Mesothelial cell of epicardium (in vitro differentiated cells): ENCODE measurements at places on chromosomes 2 and 18. TPM values are rescaled to one million over a fixed set of nuclear protein-coding genes. Genes with fewer than 3 reads are reported as not detected.
A peak's percentile ranks its signal among the peaks of the same experiment; 100 is the strongest.

DNA sequence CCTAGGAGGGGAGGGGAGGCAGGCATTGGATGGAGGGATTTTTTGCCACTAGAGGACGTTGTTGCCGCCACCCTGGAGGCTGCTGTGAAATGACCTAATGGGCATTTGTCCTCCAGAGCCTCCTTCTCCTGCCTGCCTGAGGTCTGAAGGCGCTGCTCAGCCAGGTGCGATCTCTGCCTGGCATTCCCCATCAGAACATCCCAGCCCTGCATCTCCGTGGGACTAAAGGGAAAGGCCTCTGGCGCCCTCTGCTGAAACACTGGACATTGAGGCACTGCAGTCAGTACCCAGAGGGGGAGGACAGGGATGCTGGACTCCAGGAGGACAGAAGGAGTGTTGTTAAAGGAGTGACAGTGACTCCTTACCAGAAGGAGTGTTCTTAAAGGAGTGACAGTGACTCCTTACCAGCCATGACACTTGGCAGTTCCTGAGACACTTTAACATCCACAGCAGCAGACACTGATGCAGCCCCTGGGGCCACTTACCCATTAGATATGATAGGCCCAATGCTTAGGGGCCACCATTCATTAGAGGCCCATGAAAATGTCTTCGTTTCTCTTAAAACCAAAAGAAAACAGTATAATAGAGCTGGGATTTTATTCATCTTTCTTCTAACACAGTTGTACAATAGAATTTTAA lies 17.0 kb downstream of the THNSL2 start:
- H3K27me3 ChIP-seq, result no peaks in the 10 kb centered on the region
- peak; percentile 42 for DNase-seq
- peaks cover 10% of the 10 kb centered on the region for H3K4me1 ChIP-seq

- H3K27ac ChIP-seq, result no peak overlapping the region
- H3K4me1 ChIP-seq, result peaks cover 19% of the 10 kb centered on the region
- no peak overlapping the region for H3K4me3 ChIP-seq
- H3K36me3 ChIP-seq, result no peaks in the 10 kb centered on the region
These were observed 6.7 kb upstream of the CTDSP1 start for GRCh38 chr2:218392891-218393462.

ANKRD62 gene
- total RNA-seq, result not detected in 3 replicates

SRD5A2 gene
- total RNA-seq, result not detected in 3 replicates

DNA sequence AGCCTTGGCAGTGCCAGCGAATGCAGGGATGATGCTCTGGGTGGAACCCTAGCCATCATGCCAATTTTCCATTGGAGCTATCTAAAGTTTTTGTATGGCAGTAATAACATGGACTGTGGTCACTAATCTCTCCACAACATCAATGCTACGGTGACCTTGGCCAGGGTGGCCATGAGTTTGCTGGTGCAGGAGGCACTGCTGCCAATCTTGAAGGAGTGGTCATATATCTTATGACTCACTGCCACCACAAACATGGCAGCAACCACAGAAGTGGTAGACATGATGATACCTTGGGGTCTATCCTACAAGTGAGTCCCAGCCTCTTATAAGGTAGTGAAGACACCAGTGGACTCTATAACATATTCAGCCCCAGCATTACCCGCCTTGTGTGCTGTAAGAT lies 104.6 kb downstream of the EVA1A start:
- no peak for DNase-seq
- peaks cover 12% of the 10 kb centered on the region for H3K4me1 ChIP-seq
- no peaks in the 10 kb centered on the region for H3K36me3 ChIP-seq
- H3K27me3 ChIP-seq, result no peaks in the 10 kb centered on the region
- no peak overlapping the region for H3K4me3 ChIP-seq
- H3K27ac ChIP-seq, result no peak overlapping the region

- no peak overlapping the region for H3K4me3 ChIP-seq
- H3K4me1 ChIP-seq, result peaks cover 4% of the 10 kb centered on the region
- H3K27ac ChIP-seq, result no peak overlapping the region
- H3K27me3 ChIP-seq, result peaks cover 10% of the 10 kb centered on the region
- no peak for DNase-seq
- H3K36me3 ChIP-seq, result no peaks in the 10 kb centered on the region
These were observed 446.8 kb upstream of the MYT1L start for GRCh38 chr2:2777876-2778275.

GRCh38 chr2:165743442-165743841 lies 50.6 kb downstream of the GALNT3 start:
- H3K27me3 ChIP-seq, result no peaks in the 10 kb centered on the region
- H3K4me1 ChIP-seq, result peaks cover 4% of the 10 kb centered on the region
- no peak overlapping the region for H3K27ac ChIP-seq
- no peak overlapping the region for H3K4me3 ChIP-seq
- peaks cover 3% of the 10 kb centered on the region for H3K36me3 ChIP-seq
- no peak for DNase-seq

- H3K4me1 ChIP-seq, result peaks cover 25% of the 10 kb centered on the region
- H3K27me3 ChIP-seq, result no peaks in the 10 kb centered on the region
- no peak overlapping the region for H3K4me3 ChIP-seq
- peak overlapping the region; percentile 91 for H3K27ac ChIP-seq
- DNase-seq, result peak; percentile 43
These were observed 40.3 kb downstream of the LHCGR start for GRCh38 chr2:48715042-48715899.

DNA sequence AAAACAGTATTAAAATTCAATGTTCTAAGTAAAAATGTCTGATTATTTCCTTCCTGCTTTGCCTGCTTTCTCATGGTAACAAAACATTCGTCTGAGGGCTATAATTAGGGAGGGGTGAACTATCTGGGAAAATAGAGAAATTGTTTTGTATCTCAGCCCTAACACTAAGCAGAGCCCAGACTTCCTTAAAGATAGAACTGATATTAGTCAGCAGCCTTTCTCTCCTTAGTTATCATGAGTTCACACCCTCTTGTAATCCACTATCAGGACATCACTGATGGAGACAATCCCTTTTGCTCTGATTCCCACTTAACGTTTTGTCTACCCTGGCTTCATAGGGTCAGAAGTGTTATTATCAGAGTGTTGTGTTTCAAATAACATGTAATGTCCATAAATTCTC lies 701.1 kb upstream of the ZEB2 start:
- H3K27me3 ChIP-seq, result no peaks in the 10 kb centered on the region
- peaks cover 5% of the 10 kb centered on the region for H3K4me1 ChIP-seq
- H3K36me3 ChIP-seq, result peaks cover 2% of the 10 kb centered on the region
- H3K4me3 ChIP-seq, result no peak overlapping the region

NT5C1B gene
- total RNA-seq, result 0.29 TPM in 1 of 3 replicates, not detected in the others

DNA sequence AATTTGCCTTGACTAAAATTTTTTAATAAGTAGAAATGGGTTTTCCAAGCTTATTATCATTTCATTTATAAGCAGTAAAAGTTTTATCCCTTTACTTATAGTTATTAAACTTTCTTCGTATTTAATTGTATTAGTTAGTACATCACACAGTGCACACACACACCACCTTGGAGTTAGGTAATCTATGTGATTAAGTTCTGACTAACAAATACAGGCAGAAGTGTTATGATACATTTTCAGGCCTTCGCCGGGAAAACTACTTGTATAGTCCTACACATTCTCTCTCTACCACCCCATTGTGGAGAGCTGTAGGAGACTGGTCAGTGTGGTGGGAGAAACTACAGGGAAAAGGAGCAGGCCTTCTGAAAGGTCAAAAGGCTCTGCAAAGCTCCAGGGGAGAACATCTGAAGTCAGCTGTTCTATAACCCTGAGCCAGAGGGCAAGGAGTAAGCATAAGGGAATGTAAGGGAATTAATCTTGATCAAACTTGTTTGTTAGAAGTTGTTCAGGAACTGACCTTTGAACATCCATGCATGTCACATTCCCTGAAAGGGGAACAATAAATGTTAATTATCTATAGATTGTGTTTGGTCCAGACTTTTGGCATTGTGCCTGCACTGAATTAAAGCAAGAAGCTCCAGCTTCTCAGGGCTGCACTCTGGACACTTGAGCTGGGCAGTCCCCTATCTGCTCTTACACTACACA lies 231.7 kb downstream of the FSIP2 start:
- no peaks in the 10 kb centered on the region for H3K27me3 ChIP-seq
- peaks cover 6% of the 10 kb centered on the region for H3K36me3 ChIP-seq
- DNase-seq, result no peak
- no peak overlapping the region for H3K4me3 ChIP-seq
- H3K27ac ChIP-seq, result no peak overlapping the region

DNER gene
- not detected in 3 replicates for total RNA-seq

LBX2 gene
- 0.86 to 1.1 TPM (median 0.89 TPM) in 3 replicates for total RNA-seq

NR4A2 gene
- 1.6 to 2.1 TPM (median 1.7 TPM) in 3 replicates for total RNA-seq

IFT172 gene
- 60.6 to 68.0 TPM (median 63.0 TPM) in 3 replicates for total RNA-seq

- no peak overlapping the region for H3K4me3 ChIP-seq
- no peak for DNase-seq
- no peaks in the 10 kb centered on the region for H3K36me3 ChIP-seq
- no peaks in the 10 kb centered on the region for H3K4me1 ChIP-seq
These were observed 1485.7 kb upstream of the PIK3C3 start for GRCh38 chr18:40469316-40469715.

FAM110C gene
- total RNA-seq, result 6.4 to 9.7 TPM (median 7.8 TPM) in 3 replicates

DNA sequence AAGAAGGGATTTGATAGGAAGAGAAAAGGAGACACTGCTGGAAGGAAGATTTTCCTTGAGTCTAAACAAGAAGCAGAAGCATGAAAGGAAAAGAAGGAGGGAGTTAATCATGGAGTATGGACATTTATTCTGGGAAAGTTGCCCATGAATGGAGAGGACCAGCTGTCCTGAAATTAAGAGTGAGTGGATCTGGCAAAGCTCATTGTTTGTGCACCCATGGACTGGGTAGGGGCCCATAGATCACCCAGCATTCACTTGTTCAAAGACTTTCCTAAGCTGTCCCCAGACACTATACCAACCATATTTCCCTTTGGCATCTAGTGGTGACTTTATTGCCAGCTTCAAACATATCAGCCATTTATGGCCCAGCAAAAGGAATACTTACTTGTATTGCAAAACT lies 422.7 kb downstream of the FBXO15 start:
- no peaks in the 10 kb centered on the region for H3K36me3 ChIP-seq
- no peak overlapping the region for H3K4me3 ChIP-seq
- H3K27ac ChIP-seq, result no peak overlapping the region
- no peaks in the 10 kb centered on the region for H3K4me1 ChIP-seq

TUBA3E gene
- not detected in 3 replicates for total RNA-seq

NTSR2 gene
- not detected in 3 replicates for total RNA-seq

CYBRD1 gene
- 44.6 to 47.7 TPM (median 46.7 TPM) in 3 replicates for total RNA-seq

GRCh38 chr2:54526226-54526879 lies 70.2 kb downstream of the SPTBN1 start:
- no peak overlapping the region for H3K4me3 ChIP-seq
- no peaks in the 10 kb centered on the region for H3K27me3 ChIP-seq
- peaks cover 37% of the 10 kb centered on the region for H3K36me3 ChIP-seq
- DNase-seq, result no peak
- H3K27ac ChIP-seq, result no peak overlapping the region

DNA sequence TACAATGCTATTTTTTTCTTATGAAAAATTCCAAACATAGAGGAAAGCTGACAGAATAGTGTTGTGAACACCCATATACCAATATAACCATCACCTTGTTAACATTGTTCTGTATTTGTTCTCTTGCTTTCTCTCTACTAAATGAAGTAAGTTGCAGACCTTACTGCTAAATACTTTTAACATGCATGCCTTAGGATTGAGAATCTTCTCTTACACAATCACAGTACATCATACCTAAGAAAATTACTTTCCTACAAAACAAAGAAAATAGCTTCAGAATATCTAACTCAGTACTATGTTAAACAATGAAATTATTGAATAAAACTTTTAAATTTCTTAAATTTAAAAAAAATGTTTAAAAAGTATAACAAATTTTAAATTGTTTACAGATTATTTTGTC lies 136.5 kb downstream of the UBR3 start:
- no peak overlapping the region for H3K4me3 ChIP-seq
- DNase-seq, result no peak
- no peaks in the 10 kb centered on the region for H3K27me3 ChIP-seq
- peaks cover 32% of the 10 kb centered on the region for H3K36me3 ChIP-seq
- H3K4me1 ChIP-seq, result peaks cover 10% of the 10 kb centered on the region
- no peak overlapping the region for H3K27ac ChIP-seq

DNA sequence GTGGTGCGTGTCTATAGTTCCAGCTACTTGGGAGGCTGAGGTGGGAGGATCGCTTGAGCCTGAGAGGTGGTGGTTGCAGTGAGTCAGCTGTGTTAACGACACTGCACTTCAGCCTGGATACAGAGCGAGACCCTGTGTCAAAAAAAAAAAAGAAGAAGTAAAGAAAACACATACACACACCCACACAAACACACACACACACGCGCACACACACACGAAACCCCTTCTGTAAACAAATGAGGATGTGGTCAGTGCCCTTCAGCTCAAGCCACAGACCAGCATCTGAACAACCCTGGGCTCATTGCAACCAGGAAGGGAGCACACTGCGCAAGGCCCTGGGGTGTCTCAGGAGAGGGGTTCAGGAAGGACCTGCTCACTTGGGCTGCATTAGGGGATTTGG lies 47.9 kb upstream of the KCNF1 start:
- no peak for DNase-seq
- H3K4me1 ChIP-seq, result peaks cover 11% of the 10 kb centered on the region
- H3K27ac ChIP-seq, result no peak overlapping the region
- peaks cover 27% of the 10 kb centered on the region for H3K27me3 ChIP-seq

DNA sequence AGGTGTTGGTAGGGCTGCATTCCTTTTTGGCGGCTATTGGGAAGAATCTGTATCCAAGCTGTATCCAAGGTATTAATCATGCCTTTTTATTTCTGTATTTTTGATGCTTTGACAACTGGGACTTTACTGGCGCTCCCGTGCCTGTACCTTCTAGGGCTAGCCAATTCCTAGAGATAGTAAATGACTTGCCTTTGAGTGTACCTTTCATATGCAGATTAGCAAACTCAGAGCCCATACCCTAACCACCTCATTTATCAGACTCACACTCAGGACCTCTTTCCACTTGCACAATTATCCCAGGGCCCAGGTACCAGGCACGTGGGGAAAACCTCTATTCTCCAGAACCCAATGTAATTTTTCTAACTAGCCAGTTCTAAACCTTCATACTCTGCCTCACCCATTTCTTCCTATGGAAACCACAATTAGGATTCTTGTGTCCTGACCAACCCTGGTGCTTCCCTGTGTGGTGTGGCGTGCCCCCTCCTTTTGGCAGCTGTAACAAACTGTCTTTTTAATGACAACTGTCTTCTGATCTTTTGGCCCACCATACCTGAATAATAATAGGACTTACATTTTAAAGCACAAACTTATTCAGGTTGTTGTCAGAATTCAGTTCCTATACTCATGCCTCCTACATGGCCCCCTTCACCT lies 65.8 kb upstream of the PNPT1 start:
- H3K36me3 ChIP-seq, result no peaks in the 10 kb centered on the region
- H3K4me3 ChIP-seq, result no peak overlapping the region
- H3K27me3 ChIP-seq, result no peaks in the 10 kb centered on the region
- H3K27ac ChIP-seq, result no peak overlapping the region
- H3K4me1 ChIP-seq, result peaks cover 20% of the 10 kb centered on the region
